ENCODE measurements at places on chromosomes 11 and 22.

DNA sequence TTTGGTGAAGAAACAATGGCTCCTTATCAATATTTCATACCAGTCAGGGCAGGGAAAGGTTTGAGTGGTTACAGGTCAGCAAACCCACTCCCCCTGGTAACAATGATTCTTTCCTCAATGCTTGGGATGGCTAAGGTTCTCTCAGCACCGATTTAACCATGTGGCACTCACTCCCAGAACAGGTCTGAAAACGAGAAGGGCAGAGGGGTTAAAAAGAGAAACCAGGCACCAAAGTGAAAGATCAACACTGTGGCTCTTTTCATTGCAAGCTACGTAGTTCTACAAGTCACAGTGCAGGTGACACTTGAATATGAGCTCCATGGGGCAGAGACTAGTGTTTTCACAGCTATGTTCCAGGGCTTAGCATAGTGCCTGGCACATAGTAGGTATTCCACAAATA, 132.4 kb downstream of the PLEKHA7 start:
- no peak for DNase-seq

- no peak for DNase-seq
Observed at GRCh38 chr11:18013790-18014507, 1.1 kb upstream of the SERGEF start.

GRCh38 chr11:45391168-45391850, 105.2 kb upstream of the SYT13 start:
- no peak for DNase-seq

GRCh38 chr22:50326225-50326955, 422 bp downstream of the DENND6B start:
- DNase-seq = no peak

DNA sequence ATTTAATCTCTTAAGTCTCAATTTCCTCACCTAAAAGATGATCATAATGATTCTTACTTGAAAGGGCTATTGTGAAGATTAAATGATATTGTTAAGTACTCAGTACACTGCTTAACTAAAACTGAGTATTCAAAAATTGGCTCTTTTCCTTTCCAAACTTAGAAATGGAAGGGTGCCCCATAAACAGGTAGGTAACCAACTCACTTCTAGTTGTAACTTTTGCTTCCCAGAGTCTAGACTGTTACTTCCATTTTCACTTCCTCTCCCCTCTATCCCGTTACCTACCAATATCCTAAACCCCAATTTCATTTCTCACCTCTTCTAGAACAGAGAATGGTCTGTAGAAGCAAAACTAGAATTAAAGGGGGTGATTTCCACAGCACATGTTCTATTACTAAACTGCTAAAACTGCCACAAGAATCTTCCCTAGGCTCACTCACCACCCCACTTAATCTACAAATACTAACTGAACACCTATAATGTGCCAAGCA, 50.0 kb downstream of the RRAS2 start:
- no peak for DNase-seq

DNA sequence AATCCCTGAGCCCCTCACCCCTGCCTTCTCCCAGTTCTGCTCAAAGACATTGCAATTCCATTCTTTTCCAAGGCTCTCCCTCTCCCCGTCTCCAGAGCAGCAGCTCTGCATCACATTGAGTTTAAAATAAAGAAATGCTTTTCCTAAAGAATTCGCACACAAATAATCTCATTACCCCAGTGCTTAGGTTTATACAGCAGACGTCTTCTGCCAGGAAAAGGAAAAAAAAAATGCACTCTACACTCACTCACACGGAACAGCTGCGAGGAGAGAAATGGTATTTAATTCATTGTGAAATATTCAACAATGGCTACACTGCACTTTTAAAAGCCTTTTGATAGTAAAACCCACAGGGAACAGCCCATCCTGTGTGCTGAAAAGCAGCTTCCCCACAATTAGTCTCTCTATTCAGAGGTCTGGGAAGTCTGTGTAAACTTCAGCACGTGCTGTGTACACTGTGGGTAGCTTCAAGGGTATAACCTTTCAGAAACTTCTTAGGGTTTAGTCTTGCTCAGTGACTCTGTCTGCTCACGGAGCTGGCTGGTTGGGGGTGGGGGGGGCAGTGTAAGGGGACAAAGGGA, 42.8 kb downstream of the ETS1 start:
- no peak for DNase-seq

GRCh38 chr11:13358596-13359270, 81.1 kb downstream of the BMAL1 start:
- no peak for DNase-seq

DNA sequence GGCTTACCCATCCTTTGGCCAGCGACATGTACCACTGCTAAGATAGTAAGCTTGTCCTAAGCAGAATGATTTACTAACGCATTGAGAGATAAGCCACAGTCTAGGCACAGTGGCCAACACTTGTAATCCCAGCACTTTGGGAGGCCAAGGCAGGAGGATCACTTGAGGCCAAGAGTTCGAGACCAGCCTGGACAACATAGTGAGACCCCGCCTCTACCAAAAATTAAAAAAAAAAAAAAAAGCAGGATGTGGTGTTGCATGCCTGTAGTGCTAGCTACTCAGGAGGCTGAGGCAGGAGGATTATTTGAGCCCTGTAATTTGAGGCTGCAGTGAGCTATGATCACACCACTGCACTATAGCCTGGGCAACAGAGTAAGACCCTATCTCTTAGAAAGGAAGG, 93.1 kb downstream of the HIPK3 start:
- no peak for DNase-seq

Measured in activated CD4-positive, alpha-beta T cell treated with anti-CD3 and anti-CD28 coated beads for 1 hour (primary cell).